ENCODE measurements at places on chromosomes 6 and 20. TPM values are rescaled to one million over a fixed set of nuclear protein-coding genes. Genes with fewer than 3 reads are reported as not detected.

Gene HSPA12B
- polyA plus RNA-seq: not detected

Gene PNPLA1
- polyA plus RNA-seq: 0.19 TPM

Gene SPO11
- not detected for polyA plus RNA-seq

Gene BTBD9
- polyA plus RNA-seq: 15.2 TPM

Gene NHLRC1
- 0.40 TPM for polyA plus RNA-seq
